ENCODE measurements at places on chromosomes 1 and 21.

DNA sequence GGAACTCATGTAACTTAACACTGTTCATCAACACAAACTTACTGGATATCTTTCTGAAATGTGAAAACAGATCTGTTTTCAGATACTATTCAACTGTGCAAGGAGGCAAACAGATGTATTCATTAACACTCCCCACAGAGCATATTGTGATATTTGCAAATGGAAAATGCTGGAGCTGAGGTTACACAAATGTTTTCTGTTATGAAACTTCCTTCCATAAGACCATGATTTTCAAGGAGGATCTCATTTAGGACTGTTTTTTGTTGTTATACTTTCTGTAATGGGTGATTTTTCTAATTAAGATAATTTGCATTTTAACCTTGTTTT is 56.1 kb downstream of the GABPA start:
- DNase-seq: no peak

DNA sequence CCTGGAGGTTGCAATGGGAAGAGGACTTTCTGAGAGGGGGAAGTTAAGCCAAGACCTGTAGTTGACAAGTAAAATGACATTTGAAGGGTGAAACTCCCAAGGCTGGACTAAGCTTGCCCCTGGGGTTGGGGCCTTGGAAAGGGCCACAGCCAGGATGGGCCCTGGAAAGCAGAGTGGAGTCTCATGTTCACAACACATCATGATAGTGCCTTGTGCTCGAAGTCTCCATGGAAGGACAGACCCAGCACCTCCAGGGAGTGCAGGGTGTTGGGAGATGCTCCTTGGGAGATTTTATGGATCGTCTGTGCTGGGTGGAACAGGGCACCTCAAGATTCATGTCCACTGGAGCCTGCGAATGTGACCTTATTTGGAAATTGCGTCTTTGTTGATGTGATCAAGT is 55.6 kb upstream of the ACTRT2 start:
- DNase-seq: no peak

GRCh38 chr21:28916150-28916893 is 76.4 kb downstream of the LTN1 start:
- no peak for DNase-seq

- DNase-seq: no peak
Observed at GRCh38 chr1:86015375-86015774, 141.2 kb downstream of the COL24A1 start.

DNA sequence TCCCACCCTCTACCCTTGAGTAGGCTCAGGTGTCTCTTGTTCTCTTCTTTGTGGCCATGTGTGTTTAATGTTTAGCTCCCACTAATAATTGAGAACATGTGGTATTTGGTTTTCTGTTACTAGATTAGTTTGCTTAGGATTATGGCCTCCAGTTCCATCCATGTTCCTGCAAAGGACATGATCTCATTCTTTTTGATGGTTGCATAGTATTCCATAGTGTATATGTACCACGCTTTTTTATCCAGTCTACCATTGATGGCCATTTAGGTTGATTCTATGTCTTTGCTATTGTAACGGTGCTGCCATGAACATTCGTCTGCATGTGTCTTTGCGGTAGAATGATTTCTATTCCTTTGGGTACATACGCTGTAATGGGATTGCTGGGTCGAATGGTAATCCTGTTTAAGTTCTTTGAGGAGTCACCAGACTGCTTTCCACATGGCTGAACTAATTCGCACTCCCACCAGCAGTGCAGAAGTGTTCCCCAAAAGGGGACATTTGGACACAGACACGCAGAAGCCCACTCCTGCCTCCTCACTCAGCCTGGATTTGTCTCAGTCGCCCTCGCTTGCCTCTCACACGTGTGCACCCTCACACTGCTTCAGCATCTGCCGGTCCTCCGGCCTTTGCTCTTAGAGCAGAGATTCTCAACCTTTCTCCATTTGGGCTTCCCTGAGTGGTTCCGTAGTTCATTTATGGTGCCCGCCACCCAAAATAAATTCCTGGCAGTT is 3.7 kb downstream of the MX2 start:
- DNase-seq: no peak

DNA sequence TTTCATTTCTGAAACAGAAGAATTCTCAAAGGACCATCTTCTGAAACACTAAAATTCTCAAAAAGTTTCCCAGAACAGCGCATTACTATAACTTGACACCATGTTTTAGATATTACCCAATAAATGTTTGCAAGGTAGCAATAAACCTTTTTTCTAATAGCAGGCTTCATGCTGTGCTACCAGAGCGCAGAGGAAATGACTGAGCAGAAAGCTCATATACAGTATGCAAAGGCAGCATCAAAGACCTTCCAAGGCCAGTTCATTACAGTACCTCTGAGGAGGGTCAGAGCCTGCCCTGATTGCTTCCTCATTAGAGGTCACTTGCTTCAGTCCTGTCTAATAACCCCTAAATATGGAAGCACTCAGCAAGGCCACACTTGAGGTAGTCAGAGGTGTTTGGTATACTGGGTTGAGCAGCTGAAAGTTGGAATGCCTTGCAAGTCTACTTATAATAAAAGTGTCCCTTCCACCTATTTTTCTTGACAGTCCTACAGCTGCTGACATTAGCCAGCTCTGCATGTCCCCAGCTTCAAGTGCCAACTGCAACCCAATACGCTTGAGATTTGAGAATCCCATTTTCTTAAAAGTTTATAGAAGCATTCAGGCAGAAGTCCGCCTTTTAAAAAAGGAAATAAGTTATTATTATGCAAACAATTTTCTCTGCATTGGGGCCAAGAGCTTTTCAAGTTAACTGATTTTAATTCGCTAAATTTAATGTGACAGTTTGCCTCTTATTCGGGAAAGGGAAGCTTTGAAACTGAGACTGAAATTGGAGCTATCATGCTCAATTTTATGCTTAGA is 207.2 kb downstream of the ZC3H11B start:
- no peak for DNase-seq

DNA sequence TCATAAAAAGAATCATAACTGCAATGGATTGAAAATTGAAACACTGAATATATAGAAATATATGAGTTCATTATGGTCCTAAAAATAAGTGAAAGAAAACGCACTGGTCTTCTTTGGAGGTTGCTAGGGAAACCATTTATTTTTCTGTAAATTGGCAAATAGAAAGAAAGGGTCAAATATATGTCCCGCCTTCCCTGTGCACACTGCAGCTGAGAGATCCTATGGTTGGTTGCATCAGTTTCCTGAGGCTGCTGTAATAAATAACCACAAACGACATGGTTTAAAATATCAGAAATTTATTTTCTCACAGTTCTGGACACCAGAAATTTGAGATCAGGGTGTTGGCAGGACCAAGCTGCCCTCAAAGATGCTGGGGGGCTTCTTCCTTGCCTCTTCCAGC is 35.0 kb downstream of the CA6 start:
- no peak for DNase-seq

All from iPS-NIHi11 (cell line).